ENCODE measurements at places on chromosomes 1 and 21. TPM values are rescaled to one million over a fixed set of nuclear protein-coding genes. Genes with fewer than 3 reads are reported as not detected.

Gene KLHDC9
- total RNA-seq: 3.6 TPM

Gene TRAPPC10
- 96.0 TPM for total RNA-seq

Gene TNFRSF9
- total RNA-seq: 2.2 TPM

Gene PADI4
- total RNA-seq: 0.29 TPM

Gene LCK
- 16.6 TPM for total RNA-seq

Gene PRAMEF4
- total RNA-seq: not detected

Gene C1orf185
- not detected for total RNA-seq

Gene CORT
- 0.22 TPM for total RNA-seq

Gene PIGC
- 24.2 TPM for total RNA-seq

Gene CLCA1
- total RNA-seq: not detected

Gene ADGRB2
- total RNA-seq: 6.3 TPM

Gene KRTAP7-1
- not detected for total RNA-seq

Gene KLHDC8A
- not detected for total RNA-seq

Gene LYPD8
- total RNA-seq: not detected

Gene TRPM2
- total RNA-seq: 2.4 TPM

Gene PTP4A2
- 275 TPM for total RNA-seq

Gene THEM5
- not detected for total RNA-seq

Gene PPM1J
- total RNA-seq: 0.75 TPM

Gene TMEM183A
- total RNA-seq: 62.5 TPM

Gene ADCY10
- 0.20 TPM for total RNA-seq

Gene PLEKHG5
- total RNA-seq: 0.22 TPM

Gene TIE1
- not detected for total RNA-seq

Gene KCNA3
- 20.0 TPM for total RNA-seq

Gene JAM2
- 2.1 TPM for total RNA-seq

Gene TGFB2
- total RNA-seq: 1.6 TPM

Gene LRRN2
- not detected for total RNA-seq

Gene CDK18
- total RNA-seq: 2.6 TPM

Gene NUDT4B
- 1.9 TPM for total RNA-seq

Gene SLC9C2
- not detected for total RNA-seq

Gene MORC3
- total RNA-seq: 55.4 TPM

Gene NCF2
- 101 TPM for total RNA-seq

Gene DNALI1
- not detected for total RNA-seq
